ENCODE measurements at places on chromosomes 7 and 10.

GRCh38 chr10:18303851-18304801 lies 163.9 kb downstream of the CACNB2 start:
- DNase-seq = no peak

DNA sequence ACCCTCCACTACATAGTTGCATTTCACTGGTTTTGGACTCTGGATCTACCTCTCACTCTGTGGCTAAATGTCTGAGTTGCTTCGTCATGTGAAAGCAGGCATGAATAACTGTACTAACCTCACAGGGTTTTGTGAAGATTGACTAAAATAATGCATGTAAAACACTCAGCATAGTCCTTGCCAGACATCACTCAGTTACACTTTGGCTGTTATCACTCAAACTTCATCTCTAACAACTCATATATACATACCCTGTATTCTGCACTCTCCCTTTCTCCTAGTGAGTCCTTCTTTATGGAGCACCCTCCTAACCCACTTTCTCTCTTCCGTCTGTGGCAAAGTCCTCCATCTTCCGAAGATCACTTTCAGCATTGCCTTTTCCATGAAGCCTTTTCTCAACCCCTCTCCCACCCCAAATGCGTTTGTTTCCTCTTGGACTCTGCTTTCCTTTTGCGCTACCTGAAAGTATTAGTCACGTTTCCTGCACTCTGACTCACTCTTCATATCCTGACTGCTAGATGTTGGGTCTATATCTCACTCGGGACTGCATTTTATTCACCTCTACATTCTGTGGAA lies 72.6 kb downstream of the OSBPL3 start:
- DNase-seq = peak; percentile 99

GRCh38 chr10:29026065-29026797 lies 262.6 kb upstream of the LYZL1 start:
- DNase-seq = peak; percentile 68

GRCh38 chr10:77297393-77297739 lies 340.2 kb downstream of the KCNMA1 start:
- DNase-seq = peak; percentile 80

DNA sequence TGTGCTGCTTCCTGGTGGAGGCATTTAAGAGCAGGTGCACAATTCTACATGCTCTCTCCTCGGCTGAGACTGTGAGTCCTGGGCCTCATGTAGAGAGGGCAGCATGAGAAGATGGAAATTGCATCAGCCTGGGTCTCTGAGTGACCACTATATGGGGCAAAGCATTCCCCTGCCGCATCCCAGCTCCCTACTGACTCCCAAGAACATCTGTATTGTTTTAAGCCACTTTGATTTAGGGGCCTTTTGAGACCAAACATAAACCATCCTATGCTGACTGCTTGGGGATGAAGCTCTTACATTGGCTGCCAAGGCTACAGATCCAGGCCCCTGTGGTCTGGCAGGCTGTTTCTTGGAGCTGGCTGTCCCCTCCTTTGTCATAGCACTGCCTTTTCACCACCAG lies 101.3 kb upstream of the TBX20 start:
- no peak for DNase-seq

- no peak for DNase-seq
Observed at GRCh38 chr10:7251696-7252465, 159.0 kb downstream of the SFMBT2 start.

- no peak for DNase-seq
Observed at GRCh38 chr7:14762561-14762960, 140.0 kb downstream of the DGKB start.

DNA sequence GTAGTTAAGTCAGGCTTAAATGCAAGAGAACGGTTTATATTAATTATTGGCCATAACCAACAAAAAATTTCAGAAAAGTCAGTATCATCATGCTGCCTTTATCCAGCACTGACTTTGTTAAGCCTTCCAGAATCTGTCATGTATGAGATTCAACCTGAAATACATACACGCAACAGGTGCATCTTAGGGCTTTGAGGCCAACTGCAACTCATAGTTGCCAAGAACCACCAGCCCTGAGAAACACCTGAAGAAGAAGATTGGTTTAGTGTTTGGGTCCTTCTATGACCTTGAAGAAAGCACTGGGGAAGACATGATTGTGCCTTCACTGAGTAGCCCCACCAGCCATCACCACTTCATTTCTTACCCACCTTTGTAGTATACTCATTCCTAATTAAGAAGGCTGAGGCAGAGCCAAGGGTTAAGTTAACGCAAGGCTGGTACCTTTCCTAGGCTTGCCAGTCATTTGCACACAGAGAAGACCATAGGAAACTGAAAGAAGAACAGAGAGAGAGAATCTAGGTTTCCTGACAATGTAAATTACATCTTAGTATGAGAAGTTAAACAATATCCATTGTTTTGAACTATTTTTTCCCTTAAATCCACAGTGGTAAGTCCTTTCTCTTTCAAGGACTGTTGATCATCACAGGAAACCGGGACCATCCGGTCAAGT lies 200.1 kb upstream of the PRKCQ start:
- no peak for DNase-seq

GRCh38 chr7:134378562-134378961 lies 61.8 kb upstream of the SLC35B4 start:
- no peak for DNase-seq

DNA sequence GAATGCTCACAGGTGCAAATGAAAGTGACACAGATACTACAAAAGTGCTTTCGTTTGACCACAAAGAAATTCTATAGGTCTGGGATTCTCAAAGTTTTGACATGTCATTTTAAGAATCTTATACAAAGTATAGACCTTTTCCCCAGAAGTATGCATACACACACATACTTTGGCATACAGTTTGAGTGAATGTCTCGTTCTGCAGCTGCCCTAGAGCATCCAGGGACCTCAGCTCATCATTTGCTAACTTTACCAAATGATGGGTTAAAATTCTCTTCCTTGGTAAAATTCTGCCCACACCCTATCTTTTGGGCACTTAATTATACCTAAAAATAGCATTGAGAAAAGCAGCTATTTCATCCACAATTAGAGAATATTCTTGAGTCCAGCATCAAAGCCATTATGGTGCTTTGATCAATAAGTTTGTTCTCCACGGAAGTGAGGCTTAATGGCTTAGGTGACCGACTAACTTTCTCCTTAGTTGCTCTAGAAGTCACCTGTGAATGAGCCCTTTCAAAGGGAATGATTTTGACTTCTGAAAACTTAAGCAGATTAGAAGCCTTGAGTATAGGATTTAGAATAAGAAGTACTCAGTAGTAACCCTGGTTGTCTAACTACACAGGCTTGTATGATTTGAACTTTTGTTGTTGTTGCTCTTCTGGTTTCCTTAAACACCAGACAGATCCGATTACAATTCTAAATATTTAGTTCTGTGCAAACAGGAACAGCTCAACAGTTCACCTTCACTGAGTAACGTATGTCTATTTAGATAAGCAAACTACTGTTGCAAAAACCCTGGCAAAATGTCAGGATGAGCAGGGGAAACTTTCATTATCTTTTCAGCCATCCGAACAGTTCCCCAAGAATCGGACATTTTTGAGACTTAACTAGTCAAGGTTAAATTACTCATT lies 70.6 kb downstream of the CNNM2 start:
- peak; percentile 58 for DNase-seq

GRCh38 chr10:114100848-114101741 lies 57.4 kb downstream of the ADRB1 start:
- DNase-seq = peak; percentile 9

DNA sequence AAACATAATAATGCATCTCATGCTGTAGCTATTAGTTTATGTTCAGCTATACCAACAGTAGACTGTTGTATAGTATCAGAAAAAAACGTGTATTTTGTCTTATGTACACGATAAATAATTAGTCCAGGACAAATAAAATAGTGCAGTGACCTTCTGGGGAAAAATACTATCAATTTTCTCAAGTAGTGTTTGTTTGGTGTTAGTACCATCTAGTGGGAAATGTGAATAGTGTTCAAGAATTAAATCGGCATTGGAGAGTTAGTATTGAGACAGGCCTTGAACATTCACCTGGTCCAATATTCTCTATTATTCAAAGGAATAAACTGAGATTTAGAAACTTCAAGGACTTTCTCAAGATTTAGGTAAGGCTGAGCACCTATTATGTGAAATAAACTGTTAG lies 21.7 kb upstream of the OR2A5 start:
- peak; percentile 16 for DNase-seq

DNA sequence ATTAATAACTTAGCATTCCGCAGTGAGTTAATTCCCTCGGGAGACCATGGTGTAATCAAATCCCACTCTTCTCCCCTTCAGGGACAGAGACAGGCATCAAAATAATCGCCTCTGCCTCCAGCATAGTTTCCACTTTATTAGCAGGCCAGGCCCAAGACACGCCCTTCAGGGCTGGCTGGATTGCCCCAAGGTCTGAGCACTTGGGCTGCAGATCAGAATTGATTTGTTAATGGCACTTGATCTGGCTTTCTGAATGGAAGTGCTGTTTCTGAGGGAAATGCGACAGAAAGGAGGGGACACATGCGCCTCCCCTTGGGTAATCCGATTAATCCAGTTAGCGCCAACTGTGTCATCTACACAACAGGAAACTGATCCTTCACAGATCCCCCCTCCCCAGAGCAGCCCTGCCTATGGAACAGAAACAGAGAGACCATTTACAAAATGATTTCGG lies 15.6 kb downstream of the CHAT start:
- no peak for DNase-seq

DNA sequence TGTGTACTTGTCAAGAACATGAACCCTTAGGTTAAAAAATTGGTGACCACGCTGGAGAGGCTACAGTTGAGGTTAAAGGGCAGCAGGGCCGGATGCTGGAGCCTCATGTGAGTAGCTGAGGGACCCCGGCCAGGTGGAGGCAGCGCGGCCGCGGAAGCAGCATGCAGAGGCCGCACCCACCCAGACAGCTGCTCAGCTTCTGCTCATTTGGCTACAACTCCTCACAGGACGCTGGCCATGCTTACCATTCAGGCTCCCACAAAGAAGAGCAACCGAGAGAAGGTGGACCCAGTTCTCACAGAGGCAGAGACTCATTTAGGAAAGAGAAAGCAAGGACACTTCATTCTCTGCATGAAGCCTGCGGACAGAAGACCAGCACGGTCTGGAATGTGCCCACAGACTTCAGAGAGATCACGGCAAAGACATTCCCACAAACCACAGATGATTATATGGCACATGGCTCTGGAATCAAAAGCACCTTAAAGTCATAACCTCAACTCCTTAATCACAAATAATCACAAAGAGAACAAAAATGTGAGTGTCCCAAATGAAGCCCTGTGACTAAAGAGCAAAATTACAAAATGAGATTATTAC lies 94.4 kb downstream of the VOPP1 start:
- DNase-seq = no peak

DNA sequence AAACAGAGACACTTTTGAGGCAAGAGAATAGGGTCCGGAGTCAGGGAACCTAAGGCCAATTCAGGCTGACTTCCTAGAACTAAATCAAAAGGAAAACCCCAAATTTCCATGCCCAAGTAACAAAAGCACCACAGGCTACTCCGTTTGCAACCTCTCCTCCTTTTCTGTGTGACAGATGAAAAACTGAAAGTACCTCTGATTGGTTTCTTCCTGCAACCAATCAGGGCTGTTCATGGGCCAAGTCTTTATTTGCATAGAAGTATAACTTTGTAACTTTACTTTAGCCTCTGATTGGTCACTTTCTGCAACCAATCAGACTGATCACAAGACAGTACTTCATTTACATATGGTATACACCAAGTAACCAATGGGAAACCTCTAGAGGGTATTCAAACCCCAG lies 239.9 kb upstream of the KCND2 start:
- peak; percentile 12 for DNase-seq

DNA sequence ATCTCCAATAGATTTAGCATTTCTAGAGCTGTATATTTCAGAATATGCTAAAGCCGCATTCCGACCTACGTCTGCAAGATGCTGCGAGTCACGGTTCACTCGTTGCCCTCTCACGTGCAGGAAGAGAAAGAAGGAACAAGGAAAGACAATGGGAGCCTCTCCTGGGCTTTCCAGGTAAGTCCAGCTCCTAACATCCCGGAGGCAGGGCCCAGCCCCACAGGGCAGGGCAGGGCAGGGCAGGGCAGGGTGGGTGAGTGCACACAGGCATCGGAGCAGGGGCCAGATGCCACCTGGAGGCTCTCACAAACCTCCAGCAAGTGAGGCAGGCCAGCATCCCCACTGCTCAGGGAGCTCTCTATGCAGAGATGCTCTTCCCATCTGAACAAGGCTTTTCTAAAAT lies 50.8 kb downstream of the VOPP1 start:
- no peak for DNase-seq

- no peak for DNase-seq
Observed at GRCh38 chr10:1116051-1116450, 59.9 kb downstream of the WDR37 start.

DNA sequence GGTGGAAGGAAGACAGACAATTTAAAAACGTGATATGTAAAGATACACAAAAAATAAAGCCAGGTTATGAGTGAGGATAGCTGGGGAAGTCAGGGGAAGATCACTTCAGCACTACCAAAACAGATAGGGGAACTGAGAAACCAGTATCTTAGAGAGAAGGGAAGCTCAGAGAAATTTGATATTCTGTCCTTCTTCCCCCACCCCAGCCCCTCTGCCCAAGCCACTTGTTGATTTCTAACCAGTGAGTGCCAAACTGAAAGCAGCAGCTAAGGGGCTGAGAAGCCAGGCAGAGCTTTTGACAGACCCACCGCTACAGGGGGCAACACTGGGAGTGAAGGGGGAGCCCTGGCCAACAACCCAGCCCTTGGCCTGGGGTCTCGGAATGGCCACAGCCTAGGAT lies 9.1 kb upstream of the SLC29A3 start:
- DNase-seq = no peak

GRCh38 chr7:46129831-46130230 lies 208.8 kb upstream of the IGFBP3 start:
- no peak for DNase-seq

- DNase-seq = no peak
Observed at GRCh38 chr7:141619745-141620144, 68.5 kb downstream of the AGK start.

DNA sequence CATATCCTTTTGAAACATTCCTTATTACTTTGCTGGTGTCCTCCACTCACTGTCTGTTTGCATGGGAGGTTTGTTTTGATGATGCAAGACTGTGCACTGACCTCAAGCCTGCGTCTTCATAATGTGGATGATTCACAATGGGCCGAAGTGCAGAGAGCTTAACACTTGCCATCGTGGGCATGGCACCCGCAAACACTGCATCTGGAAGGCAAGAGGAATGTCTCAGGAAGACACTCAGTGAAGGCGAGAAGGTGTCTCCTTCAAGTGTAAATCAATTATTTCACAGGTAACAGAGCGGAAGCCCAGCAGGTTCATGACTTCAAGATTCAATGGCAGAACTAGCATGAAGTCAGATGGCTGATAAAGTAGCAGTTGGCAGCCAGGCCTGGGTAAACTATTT lies 98.1 kb downstream of the DPY19L1 start:
- DNase-seq = peak; percentile 81

Measured in NCI-H226 (cell line).